ENCODE measurements at places on chromosomes 16 and 17. TPM values are rescaled to one million over a fixed set of nuclear protein-coding genes. Genes with fewer than 3 reads are reported as not detected.

BICDL2 gene
- not detected for total RNA-seq

GRCh38 chr16:27243725-27244362, 24.7 kb downstream of the NSMCE1 start:
- DNase-seq: no peak

PRAC2 gene
- total RNA-seq: not detected

CACNG3 gene
- total RNA-seq: not detected

NATD1 gene
- 2.5 TPM for total RNA-seq

PRSS27 gene
- 2.4 TPM for total RNA-seq

DNA sequence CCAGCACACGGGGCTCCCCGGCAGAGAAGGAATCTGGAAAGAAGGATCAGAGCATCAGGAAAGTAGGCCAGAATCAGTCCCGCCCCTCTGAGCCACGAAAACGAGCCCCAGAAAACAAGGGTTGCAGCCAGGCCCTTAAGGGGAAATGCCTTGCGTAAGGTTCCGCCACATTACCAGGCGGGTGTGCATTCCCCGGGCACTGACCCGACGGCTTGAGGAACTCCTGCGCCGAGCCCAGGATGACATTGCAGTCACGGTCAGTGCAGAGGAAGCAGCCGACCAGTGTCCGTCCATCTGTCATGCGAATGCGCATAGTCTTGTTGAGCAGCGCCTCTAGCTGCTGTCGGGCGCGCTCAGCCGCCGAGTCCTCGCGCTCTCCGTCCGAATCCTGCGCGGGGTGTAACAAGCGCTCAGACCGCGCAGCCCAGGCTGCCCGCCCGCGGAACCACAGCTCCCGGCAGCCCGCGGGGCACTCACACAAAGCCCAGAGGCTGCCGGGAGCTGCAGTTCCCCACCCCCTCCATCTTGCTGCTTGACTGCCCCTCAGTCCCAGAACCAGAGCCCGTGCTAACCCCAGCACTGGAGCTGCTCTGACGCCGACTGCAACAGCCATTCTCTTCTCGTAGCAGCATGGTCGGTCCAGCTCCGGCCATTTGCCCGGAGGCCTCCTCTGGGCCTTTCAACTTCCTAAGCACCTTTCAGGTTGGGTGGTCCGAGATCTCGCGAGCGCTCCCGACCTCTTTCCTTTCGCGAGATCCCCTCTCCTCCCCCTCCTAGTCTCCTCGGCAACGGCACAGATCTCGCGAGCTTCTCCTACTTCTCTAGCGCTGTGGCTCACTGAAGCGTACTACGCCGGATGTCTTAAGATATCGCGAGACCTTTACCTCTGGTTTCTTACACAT, at the start of gene NAA38:
Gene NAA38, minus strand, starts transcription at position 749 of the 902 bp plus-strand sequence. Its CDS starts 96 bp downstream, at position 653.
- DNase-seq: peak; percentile 98

DNA sequence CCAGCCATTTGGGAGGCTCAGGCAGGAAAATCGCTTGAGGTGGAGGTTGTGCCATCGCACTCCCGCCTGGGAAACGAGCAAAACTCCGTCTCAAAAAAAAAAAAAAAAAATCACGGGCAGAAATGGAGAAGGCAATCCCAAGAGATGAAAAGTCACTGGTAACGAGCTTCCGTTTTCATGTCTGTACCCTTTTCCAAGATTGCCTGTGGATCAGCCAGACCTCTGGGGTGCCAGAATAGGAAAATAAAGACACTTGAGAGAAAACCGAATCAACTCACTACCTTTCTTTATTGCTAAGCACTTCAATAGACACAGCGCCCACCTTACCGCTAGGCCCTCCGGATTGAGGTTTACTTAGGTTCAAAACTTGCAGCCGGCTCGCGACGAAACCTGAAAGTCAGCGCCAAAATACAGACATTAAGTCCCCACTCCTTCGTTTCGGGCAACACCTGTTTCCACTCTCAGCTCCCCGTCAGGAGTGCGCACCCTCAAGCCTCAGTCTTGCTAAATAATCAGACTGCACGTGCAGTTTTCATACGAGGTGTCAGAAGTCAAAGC, 970 bp upstream of the TRAF7 start:
- no peak for DNase-seq

DNA sequence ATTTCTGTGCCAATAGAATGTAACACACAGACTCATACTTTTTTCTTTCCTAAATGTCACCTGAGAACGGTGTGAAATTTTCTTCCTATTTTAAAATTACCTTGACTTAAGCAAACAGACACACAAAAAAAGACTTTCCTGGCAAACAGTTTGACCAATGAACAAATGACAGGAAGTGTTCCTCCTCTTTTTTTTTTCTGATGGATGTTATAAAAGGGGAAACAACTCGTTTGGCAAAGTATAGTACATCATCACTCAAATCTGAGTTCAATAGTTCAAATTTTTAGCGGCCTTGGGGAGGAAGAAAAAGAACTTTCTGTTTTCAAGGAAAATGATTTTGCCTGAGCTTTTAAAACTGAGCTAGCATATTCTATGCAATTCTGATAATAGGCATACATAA, 19.8 kb downstream of the HS3ST3A1 start:
- no peak for DNase-seq

DNA sequence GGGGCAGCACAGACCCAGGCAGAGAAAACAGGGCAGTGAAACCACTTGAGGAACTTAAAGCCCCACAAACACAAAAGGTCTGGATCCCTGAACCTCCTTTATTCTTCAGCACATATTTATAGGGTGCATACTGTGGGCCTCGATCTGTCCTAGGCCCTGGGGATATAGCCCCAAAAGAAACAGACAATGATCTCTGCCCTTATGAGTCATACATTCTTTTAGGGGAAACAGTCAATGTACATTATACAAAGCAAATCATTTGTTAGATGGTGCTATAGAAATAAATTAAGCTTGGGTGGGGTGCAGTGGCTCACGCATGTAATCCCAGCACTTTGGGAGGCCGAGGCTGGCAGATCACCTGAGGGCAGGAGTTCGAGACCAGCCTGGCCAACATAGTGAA, 10.0 kb upstream of the HES7 start:
- no peak for DNase-seq

GRCh38 chr17:70521821-70522256, 352.5 kb downstream of the KCNJ2 start:
- DNase-seq: no peak

GRCh38 chr17:5127910-5128309, 12.1 kb downstream of the USP6 start:
- DNase-seq: no peak

KRTAP1-5 gene
- total RNA-seq: not detected

DNA sequence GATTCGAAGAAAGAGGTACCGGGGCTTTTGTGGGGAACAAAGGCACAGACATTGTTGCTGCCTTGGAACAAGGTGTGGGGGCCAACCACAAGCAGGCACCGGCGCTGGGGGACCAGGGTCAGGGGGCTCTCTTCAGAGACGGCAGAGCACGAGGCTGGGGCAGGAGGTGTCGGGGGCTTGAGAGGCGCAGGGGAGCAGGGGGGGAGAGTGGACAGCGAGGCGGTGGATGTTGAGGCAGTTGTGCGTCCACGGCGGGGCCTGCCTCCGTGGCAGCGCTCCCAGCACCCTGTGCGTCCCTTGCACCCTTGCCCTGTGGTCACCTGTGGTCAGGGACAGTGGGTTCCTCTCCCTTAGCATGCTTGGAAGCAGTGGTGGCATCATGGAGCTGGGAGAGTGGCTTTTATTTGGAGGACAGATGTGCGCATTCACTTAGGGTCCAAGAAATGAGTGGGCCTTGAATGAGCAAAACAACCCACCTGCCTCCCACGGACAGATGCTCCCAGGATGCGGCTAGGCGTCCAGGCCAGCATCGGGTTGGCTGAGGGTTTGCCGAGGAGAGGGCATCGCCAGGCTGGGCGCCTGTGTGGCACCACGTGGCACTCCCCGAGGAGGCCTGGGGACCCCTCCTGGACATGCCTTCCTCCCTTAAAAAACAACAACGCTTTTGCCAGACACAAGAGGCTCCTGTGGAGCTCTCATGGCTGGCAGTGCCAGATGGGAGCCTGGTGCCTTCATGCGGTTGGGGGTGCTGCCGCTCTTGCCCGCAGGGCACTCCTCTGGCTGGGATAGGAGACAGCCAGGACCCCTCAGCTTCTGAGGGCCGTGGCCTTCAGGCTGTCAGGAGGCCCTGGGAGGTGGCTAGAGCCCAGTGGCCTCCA, 113.0 kb downstream of the BANP start:
- DNase-seq: no peak

- DNase-seq: no peak
These were observed 1.2 kb downstream of the TBX2 start for GRCh38 chr17:61400717-61401388.

RND2 gene
- total RNA-seq: not detected

CYBA gene
- 167 TPM for total RNA-seq

- DNase-seq: no peak
These were observed 75.6 kb upstream of the LGALS9 start for GRCh38 chr17:27555339-27555738.

All from activated naive CD4-positive, alpha-beta T cell treated with anti-CD3 and anti-CD28 coated beads for 36 hours (primary cell).